Cerebellum (tissue), 4 donors: ENCODE measurements at places on chromosomes 3 and 15. TPM values are rescaled to one million over a fixed set of nuclear protein-coding genes. Genes with fewer than 3 reads are reported as not detected.

NOX5 gene
- total RNA-seq: 0.09 TPM

GOLGA8M gene
- 0.82 TPM for total RNA-seq

CFAP91 gene
- 13.3 TPM for total RNA-seq

FBXW12 gene
- total RNA-seq: 1.2 TPM

STRA6 gene
- total RNA-seq: 12.6 TPM

PPARG gene
- total RNA-seq: 2.7 TPM

GOLGA8J gene
- 0.36 TPM for total RNA-seq

GOLGA6D gene
- not detected for total RNA-seq

ACTC1 gene
- 4.7 TPM for total RNA-seq

HPS3 gene
- total RNA-seq: 24.1 TPM

MAP6D1 gene
- 5.3 TPM for total RNA-seq

ST6GAL1 gene
- 32.5 TPM for total RNA-seq

GRCh38 chr3:129277829-129278271 is 820 bp upstream of the HMCES start:
- peak; percentile 12 for DNase-seq

GRCh38 chr15:70099967-70100473 is 2.3 kb upstream of the TLE3 start:
- DNase-seq: no peak

GRCh38 chr3:141525814-141526213 is 39.0 kb downstream of the RASA2 start:
- no peak for DNase-seq

- DNase-seq: no peak
Measured at GRCh38 chr3:113002037-113002436, 11.3 kb downstream of the GTPBP8 start.

DNA sequence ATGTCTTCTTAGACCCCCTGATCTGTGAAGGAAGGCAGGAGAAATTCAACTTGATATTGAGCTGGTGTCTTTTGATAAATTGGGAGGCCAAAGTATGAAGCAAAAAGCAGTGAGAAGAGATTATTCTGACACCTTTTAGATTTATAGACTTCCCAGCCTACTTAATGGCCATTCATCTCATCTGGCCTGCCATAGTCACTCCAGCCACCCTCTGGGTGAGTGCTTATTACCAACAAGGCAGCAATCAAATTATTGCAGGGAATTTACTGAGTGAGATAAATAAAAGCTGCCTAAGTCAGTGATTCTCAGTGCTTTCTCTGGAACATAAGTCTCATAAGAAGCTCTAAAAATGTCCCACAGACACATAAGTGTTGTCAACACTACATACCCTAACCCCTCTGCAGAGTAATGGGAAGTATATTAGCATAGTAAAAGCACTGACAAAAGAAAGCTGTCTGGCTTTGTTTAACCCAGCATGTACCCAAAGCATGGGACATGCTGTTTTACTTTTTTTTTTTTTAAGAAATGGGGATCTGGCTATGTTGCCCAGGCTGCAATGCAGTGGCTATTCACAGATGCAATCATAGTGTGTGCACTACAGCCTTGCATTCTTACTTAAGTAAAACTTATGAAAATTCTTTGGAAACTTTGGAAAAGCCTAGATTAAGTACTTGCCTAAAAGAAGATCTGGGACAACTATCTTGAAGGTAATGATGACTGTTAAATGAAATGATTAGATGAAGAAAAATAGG is 725.3 kb downstream of the TUSC7 start:
- DNase-seq: no peak

DNA sequence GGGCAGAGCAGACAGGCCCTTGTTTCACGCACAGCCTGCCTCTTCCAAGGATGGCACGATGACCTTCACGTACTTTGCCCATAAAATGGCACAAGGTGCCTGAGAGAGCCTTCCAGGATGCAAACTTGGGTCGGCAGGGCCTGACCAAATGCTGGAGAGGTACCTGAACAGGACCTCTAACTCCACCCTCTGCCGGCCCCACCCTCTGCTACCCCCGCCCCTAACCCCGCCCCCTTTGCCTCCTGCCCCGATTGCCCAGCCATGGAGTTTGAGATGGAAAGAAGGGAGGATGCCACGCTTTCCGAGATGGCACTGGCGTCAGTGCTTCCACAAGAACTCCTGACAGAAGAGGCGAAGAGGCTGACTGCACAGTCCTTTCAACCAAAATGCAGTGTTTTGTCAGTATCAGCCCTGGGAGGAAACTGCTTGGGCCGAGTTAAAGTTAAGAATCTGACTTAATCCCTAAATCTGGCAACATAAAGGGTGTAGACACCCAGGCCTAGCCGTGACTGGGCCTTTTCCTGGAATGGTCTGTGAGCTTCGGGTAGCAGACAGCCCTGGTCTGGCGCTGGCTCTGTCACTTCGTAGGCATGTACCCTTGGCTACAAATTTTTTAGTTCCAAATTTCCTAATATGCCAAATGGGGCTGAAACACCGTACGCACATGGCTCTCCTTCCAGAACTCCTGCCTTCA is 230.3 kb upstream of the RGMA start:
- no peak for DNase-seq

GRCh38 chr15:36332301-36332700 is 247.1 kb upstream of the CDIN1 start:
- DNase-seq: no peak

DNA sequence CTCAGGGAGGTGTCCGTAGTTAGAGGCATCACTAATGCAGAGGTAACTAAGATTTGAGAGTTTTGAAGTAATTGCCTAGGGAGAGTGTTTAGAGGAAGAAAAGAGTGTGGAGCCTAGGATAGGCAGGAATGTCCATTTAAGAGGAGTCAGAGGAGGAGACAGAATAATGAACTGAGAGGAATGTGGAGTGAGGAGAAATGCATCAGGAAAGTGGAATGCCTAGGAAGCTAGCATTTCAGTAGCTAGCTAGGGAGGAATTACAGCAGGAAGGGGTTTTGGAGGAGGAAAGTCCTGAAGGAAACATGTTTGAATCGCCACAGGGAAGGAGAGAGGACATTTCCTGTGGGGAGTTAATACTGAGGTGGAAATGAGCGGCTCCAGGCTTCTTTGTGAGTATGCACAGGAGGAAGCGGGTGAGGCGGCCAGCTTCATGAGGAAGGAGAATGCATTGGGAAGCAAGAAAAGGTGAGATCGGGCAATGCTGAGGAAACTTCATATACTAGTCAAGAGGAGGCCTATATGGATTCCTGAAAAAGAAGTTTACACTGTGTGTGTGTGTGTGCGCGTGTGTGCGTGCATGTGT is 154.3 kb downstream of the TMEM108 start:
- no peak for DNase-seq

DNA sequence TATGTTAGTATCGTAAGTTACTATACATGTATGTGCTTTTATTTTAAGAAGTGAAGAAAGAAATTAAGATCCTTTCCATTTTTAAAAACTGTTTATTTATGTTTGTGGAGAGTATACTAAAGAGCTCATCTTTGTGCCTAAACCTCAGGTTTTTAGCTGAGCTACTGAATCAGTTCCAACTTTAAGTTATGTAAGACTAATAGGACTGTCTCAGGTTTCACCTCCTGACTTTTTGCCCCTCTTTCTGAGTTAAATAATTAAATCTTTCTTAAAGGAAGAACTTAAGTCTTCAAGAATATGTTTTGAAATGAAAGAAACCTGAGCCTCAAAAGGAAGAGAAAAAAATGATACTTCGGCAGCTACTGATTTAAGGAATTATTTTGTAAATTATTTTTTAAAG is 2.6 kb downstream of the SLMAP start:
- DNase-seq: no peak

- DNase-seq: no peak
Measured at GRCh38 chr15:67062369-67062985, 2.9 kb upstream of the SMAD3 start.

DNA sequence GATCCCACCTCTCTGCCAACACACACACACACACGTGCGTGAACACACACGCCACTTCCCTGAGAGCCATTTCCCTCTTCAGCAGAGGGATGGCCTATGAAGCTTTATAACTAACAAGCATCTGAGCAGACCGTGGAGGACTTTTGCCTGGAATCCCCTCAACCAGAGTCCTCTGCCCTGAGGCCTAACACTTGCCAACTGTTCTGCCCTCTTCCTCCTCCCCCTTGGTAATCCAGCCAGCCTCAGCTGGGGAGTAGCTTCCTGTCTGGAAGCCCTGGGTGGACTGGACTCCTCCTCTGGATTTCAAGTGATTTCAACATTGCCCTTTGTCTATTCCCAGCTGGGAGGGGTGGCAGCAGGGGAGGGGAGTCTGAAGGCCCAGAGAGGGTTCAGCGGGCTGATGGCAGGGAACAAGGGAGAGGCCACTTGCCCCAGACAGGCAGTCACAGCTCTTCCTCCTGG is 68.4 kb upstream of the HACD2 start:
- no peak for DNase-seq

- no peak for DNase-seq
Measured at GRCh38 chr3:43692971-43693370, 2.2 kb downstream of the ABHD5 start.

DNA sequence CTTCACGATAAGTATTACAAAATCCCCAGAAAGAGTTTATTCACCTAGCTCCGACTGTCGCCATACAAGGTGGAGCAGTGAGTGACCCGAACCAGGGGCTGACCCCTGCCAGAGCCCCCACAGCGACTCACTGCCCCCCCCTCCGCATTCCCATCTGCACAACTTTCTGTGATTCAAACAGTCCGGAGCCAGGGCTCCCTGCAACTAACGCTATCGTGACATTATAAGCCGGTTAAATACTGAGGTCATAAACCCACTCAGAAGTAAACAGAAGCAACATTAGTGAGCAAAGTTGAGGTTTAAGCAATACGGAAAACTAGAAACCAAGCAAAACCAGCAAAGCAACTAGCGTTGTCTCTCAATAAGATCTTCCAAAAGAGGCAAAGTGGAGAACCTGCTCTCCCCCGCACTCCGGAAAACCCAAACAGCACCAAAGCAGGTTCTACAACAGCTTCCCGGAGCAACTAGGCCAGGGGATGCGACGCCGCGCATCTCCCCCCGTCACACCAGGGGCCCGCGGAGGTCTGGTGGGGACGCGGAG is 642 bp downstream of the SCAP start:
- DNase-seq: no peak

DNA sequence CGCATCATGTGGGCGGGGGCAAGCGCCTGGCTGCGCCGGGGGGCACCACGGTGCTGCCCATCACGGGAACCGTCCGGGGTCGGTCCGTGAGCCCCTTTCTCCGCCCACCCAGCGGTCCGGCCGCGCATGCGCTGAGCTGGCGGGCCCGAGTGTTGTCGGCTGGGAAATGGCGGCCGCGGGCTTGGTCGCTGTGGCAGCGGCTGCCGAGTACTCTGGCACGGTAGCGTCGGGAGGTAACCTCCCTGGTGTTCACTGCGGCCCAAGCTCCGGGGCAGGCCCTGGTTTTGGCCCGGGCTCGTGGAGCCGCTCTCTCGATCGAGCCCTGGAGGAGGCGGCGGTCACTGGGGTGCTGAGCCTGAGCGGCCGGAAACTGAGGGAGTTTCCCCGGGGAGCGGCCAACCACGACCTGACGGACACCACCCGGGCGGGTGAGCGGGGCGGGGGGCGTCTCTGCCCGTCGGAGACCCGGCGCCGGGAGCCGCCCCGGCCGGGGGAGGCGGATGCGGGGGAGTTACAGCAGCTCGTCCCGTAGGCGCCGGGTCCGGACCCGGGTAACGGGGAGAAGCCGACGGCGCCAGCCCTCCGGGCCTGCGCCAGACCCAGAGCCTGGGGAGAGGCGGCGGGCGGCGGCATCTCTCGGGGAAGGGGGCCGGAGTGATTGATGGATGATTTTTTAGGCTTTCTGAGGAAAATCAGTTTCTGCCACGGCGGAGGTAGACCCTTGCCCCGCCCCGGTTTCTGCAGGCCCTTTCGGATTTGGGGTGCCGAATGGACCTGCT is at the start of gene LRCH3:
Gene LRCH3, plus strand, starts transcription at position 142 of the 779 bp plus-strand sequence. Its CDS starts 25 bp downstream, at position 167.
- DNase-seq: peak; percentile 87

GRCh38 chr15:90209591-90209990 is 8.5 kb downstream of the SEMA4B start:
- no peak for DNase-seq

DNA sequence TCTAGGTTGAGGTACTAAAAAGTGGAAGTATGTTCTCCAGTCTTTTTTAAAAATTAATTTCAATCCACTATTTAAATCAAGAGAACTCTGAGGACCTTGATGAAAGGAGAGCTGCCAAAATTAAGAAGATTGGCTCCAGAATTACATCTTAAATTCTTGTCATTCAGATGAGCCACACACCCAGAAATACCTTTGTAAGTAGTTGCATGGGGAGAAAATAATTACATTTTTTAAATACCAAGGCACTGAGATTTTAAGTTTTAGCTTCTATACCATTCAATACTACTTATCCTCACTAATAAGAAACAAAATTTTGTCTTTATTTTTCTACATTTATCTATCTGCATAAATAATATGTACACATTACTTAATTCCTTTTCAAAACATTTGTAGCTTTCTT is 1132.8 kb downstream of the OTOL1 start:
- no peak for DNase-seq

GRCh38 chr15:60787837-60788691 is 309.1 kb upstream of the ICE2 start:
- DNase-seq: no peak

DNA sequence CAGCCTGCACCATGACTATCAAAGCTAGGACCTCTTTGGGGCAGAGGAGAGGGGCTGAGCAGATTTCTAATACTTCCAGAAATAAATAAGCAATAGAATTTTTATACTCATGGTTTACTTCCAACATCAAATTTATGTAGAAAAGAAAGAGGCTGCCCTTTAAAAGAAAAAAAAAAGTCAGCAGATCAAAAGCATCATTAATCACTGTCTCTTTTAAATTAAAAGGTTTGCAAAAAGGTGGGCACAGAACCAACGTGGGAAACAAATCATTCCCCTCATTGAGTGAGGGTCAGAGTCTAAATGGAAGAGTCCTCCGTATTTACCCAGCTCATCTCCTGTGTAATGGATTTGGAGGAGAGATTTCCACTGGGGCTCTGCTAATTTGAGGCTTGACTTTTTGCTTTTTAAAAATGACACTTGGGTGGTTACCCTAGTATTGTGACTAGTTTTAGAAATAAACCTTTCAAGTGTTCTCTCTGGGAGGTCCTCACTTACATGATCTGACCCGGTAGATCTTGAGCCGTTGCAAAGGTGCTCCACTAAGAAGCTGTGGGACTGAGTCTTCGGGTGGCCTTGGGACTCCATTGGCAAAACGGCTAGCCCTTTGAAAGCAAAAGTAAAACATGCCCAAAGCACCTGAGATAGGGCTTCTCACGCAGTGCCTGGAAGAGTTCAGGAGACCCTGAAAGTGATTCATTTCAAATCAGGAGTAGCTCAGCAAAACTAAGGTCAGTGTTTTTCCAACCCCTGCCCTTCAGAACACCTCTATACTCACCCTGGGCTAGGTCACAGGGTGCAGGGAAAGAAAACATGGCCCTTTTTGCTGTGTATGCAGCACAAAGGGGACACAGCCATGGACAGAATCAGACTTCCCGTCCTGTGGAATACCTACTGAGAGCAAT is 320.9 kb downstream of the FOXP1 start:
- no peak for DNase-seq

- DNase-seq: no peak
Measured at GRCh38 chr3:145959457-145960088, 201.4 kb downstream of the PLOD2 start.

GRCh38 chr3:38210141-38210757 is 44.9 kb downstream of the OXSR1 start:
- no peak for DNase-seq
